ENCODE measurements at places on chromosomes 3 and 15.
A peak's percentile ranks its signal among the peaks of the same experiment; 100 is the strongest.

- no peak for DNase-seq
Observed at GRCh38 chr15:58487041-58487723, 55.4 kb downstream of the LIPC start.

DNA sequence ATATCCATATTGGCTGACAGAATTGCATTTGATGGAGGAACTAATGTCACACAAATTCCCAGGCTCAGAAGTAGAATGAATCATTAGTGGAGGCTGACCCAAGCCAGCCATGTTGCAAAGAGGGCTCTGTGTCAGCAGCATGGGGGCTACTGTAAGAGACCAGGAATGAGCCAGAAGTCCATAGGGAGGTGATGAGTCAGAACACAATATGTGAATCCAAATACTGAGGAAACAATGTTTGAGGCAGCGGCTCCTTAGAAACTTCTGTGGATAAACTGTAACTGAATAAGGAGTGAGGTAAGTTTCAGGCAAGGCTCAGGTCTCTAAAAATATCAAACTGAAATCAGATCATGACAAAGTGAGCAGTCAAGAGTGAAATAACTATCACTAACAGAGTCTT lies 170.7 kb downstream of the WDR72 start:
- DNase-seq, result no peak

DNA sequence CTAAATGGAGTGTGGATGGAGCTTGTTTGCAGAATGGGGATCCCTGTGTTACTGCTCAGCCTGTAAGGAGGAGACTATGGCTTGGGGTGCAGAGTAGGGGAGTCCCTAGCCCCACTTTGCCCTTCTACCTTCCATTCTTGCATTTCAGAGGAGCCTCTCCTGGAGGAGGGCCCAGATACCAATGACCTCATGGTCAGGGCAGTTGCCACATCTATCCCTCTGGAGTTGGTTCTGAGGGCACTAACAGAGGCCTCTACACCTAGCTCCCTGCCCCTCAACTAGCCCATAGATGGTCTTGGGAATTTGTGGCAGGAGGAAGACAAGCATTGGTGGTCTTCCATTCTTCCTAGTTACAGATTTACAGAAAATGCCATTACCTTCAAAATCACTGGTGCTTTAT lies 6.1 kb downstream of the SKOR1 start:
- DNase-seq, result no peak

DNA sequence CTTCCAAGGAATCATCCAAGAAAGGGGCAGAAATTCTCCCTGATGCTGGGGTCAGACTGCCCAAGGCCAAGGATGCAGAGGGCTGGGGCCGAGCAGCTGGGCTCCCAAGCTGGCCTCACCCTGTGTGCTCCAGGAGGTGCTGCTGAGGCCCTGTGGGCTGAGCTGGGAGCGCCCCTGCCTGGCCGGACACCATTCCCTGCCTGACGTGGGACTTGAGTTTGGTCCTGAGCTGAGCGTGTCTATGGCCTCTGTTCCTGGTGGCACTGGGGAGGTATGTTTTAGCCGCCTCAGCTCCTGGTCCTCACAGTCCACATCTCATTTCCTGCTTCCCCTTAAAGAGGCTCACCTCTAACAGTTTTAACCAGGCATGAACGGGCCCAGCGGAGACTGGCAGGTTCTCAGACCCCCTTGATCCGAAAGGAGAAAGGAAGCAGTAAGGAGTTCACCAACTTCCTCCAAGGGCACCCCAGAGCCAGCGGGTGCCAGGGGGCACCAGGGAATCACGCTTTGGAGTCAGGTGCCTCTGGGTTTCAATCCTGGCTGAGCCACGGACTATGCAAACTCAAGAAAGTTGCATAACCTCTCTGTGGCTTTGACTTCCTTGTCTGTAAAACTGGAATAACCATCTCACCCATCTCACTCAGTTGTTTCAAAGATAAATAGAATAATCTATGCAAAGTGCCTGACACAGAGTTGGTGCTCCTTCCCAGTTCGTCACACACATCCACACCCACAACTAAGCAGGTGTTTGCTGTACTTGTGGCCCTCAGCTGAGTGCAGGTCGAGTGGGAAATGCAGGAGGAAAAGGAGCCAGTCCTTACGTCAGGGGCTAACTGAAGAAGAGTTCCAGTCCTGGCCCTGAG lies 48.6 kb downstream of the SLC12A8 start:
- peak; percentile 55 for DNase-seq

GRCh38 chr3:116048991-116049390 lies 396.3 kb downstream of the LSAMP start:
- DNase-seq, result no peak

DNA sequence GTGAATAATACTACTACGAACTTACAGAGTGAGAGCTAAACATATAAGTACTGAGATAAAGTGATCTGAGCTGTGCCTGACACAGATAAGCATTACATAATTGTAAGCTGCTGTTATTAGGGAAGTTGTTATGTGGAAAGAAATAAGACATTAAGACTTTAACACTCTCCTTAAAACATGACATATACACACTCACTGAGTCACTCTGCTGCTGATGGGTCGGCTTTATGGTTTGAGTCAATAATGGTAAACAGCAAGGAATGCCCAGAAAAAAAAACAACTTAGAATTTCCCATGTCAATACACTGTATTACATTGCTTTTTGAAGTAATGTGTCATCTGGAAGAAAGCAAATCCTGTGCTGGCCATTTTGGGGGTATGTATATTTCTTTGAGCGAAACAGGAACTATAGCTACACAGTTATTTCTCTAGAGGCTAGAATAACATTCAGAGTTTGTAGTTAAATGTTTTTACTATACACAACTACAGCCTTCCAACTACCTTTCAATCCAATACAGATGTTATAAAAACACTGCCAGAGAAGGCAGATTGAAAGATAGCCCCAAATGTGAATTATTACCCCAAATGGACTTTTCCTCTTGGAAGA lies 22.8 kb upstream of the SPRED1 start:
- peak; percentile 19 for DNase-seq

DNA sequence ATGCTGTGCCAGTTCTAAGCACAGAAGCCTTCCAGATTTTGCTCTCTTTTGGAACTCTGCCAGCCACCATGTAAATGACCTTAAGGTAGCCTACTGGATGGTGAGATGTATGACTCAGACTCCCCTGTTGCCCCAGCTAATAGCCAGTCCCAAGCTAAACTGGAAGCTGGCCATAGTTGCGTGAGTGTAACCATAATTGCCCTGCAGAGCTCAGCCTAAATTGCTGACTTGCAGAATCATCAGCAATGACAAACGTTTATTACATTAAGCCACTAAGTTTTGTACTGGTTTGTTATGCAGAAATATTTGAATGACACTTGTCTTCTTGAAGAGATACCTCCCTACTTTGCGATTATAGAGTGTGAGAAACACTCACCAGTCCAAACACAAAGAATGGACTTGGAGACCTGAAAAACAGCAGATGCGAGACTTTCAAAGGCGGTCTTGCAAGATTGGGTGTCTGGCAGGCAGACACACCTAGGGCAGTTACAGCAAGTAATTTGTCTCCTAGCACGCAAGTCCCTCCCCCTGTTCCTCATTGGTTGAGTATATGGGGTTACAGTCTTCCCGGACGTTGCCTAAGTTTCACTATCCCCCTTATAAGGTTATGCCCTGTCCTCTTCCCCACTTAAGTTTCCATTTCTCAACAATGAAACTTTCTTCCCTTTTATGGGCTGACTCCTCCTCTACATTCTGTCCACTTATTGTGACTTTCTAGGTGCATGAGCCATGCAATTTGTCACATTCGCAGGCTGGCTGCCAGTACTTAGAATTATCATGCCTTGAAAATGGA lies 83.6 kb upstream of the XCR1 start:
- DNase-seq, result peak; percentile 89

- peak; percentile 86 for DNase-seq
Observed at GRCh38 chr3:5021116-5022092, 42.2 kb downstream of the BHLHE40 start.

DNA sequence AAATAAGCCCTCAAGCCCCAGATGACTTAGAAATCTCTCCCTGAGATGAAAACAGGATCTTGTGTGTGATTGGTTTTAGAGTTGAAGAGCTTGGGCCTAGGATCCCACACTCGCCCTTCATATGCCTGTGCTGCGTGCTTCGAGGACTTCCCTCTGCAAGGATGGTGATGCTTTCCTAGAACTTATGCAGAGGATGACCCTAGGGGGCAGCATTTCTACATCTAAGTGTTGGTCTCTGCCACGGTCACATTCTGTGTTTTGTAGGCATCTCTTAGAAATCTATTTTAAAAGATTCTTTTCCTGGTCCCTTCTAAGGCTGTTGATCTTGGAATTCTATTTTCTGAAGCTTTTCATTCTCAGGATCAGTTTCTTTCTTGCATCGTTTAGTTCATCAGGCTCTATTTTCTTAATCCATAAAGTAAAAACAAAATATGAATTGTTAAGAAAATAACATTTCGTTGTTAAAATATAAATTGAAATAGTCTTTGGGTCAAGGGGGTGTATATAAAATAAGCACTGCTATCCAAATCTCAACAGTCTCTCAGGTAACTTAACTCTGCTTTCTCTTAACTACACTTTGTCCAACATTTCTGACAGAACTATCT lies 45.7 kb downstream of the WDR76 start:
- DNase-seq, result peak; percentile 80

GRCh38 chr3:98797905-98798304 lies 34.8 kb downstream of the ST3GAL6 start:
- DNase-seq, result no peak

GRCh38 chr15:89489376-89489775 lies 7.0 kb downstream of the RHCG start:
- DNase-seq, result no peak

GRCh38 chr3:59450946-59451763 lies 401.3 kb upstream of the CFAP20DC start:
- no peak for DNase-seq

- DNase-seq, result no peak
Observed at GRCh38 chr3:14837186-14837877, 18.6 kb downstream of the FGD5 start.

DNA sequence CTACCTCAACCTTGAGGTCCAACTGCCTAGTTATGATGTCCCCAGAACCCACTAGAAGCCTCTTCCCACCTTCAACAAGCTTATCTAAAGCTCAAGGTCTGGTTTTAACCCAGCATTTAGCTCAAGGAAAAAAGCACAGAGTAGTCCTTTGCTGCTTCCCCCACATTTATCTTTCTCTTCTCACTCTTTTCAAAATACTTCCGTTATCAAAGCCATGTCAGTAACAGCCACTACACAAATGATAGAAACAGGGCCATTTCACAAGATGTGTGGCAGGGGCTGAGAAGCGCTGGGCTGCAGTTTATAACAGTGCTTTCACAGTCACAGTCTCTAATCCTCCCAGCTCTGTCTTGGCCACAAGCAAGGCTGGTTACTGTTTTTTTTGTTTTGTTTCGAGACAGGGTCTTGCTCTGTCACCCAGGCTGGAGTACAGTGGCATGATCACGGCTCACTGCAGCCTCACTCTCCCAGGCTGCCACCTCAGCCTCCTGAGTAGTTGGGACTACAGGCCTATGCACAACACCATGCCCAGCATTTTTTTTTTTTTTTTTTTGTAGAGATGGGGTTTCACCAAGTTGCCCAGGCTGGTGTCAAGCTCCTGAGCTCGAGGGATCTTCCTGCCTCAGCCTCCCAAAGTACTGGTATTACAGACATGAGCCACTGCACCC lies 218.8 kb downstream of the OSBPL10 start:
- no peak for DNase-seq

DNA sequence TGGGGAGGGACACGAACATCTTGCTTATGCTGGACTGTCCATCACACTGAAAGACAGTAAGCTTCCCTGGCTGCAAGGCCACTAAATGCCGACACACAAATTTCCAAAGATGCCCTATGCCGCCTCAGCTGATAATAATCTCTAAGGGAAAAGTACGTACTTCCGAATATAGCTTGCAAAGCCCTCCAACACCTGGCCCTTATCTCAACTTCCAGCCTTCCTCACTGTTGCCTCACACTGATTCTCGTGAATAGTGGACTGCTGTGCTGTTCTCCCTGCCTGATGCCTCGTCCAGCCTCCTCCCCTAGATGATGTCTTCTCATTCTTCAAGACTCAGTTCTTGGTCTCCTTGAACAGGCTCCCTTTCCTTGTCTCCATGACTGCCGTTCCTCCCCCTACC lies 72.3 kb downstream of the CD47 start:
- DNase-seq, result no peak

DNA sequence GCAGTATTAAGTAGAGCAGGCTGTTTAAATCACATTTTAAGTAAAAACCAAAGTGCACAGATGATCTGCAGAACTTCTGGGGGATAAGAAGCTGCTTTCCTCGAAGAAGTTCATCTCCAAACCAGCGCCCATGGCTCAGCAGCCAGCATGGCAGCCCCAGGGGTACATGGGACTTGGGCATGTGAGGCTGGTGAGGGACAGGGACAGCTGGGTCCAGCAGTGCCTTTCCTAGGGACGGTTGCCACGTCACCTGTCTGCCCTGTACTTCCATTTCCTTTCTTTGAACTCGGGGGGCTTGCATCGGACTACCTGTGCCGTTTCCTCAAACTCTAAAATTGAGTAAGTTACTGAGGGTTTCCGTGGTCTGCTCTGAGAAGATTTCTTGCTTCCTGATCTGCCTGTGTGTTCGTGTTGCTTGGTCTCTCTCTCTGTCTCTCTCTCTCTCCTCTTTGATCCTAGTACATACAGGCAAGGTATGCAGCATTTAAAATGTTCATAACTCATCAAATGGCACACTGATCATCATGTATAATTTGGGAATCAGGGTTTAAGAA lies 67.6 kb downstream of the IGF1R start:
- DNase-seq, result no peak

DNA sequence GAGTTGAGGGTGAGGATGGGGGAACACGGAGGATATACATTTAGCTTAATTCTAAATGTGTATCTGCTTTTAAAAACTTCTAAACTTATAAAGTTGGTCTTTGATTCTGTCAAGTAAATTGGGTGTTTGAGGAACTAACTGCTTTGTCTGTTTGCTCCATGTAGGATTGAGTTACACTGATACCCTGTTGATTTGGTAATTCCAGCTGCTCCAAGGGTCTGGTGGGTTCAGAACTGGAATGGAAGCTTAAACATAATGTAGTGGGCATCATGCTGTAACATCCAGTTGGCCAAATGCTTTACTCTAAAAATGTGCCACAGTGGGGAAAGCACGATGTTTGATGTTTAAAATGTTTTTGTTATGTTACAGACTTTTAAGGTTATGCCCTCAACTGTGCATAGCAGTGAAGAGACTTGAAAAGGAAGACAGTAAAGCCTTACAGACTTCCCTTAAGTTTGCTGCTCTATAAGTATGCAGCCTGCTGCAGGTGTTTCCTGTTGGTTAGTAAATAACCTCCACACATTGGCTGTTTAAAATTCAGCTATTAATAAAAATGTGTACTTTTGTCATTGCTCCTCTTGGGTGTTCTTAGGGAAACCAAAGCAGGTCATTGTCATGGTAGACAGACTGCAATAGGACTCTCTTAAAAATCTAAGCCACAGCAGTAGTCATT lies 5.9 kb upstream of the EDEM1 start:
- no peak for DNase-seq

GRCh38 chr3:44069276-44069675 lies 172.4 kb upstream of the TOPAZ1 start:
- no peak for DNase-seq

GRCh38 chr3:183692436-183692835 lies 5.2 kb upstream of the YEATS2 start:
- DNase-seq, result no peak

All from EH (cell line).